Upper lobe of left lung (tissue), 6 donors: ENCODE measurements at places on chromosomes 3 and 15. TPM values are rescaled to one million over a fixed set of nuclear protein-coding genes. Genes with fewer than 3 reads are reported as not detected.
A peak's percentile ranks its signal among the peaks of the same experiment; 100 is the strongest.

DNA sequence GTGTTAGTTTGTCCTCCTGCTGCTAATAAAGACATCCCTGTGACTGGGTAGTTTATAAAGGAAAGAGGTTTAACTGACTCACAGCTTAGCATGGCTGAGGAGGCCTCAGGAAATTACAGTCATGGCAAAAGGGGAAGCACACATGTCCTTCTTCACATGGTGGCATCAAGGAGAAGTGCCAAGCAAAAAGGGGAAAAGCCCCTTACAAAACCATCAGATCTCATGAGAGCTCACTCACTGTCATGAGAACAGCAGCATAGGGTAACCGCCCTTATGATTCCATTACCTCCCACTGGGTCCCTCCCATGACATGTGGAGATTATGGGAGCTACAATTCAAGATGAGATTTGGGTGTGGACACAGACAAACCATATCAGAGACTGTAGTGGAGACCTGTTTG lies 27.0 kb downstream of the TM2D3 start:
- DNase-seq = no peak

DNA sequence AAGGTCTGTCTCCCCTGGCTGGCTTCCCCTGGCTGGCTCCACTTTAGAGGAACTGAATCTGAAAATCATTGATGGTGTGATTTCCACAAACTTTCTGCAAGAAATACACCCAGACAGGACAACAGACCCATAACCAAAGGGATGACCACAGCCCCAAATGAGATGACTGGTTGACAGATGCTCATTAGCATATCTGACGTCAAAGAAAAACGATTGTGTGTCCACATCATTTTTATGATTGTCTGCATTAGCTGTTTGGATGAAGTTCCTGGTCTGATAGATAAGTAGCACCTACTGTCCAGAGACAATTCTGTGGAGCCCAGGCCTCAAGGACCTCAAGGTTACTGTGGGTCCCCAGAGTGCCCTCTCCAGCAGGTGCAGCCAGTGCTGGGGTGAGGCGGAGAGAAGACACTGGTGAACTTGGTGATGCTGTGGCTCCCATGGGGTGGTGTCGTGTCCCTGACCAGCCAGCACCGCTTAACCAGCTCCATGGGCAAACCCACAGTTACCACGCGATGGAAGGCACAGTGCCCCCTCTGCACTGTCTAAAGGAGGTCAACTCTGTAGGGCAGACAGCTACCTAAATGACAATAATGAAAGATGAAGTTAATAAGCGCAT lies 127.4 kb downstream of the NSMCE3 start:
- DNase-seq = no peak

DNA sequence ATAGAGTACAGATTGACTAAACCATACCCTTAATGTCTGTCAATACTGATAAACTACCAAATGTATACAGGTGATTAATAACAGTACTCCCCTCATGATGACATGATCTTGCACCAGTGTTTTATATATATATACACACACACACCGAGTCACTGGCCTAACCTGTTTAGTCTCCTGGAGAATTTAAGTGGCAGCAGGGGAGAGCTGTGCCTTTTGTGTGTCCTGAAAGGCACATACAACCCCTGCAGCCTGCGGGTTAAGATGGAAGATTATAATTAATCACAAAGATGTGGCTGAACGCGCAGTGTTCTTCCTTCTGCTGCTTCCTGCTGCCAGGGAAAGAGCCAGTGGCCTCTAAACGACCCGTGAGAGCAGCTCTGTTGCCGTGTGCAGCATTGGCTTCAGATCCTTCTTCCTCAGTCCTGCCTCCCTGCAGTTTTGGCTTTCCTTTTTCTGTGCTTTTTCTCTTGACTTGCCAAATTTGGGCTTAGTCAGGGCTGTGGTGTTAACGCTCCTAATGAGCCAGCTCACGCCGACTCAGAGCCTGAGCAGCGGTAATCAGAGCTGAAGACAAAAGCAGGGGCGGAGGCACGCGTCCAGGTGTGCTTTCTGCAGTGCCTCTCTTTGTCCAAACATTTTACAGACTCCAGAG lies 42.5 kb upstream of the UBE3A start:
- no peak for DNase-seq

DNA sequence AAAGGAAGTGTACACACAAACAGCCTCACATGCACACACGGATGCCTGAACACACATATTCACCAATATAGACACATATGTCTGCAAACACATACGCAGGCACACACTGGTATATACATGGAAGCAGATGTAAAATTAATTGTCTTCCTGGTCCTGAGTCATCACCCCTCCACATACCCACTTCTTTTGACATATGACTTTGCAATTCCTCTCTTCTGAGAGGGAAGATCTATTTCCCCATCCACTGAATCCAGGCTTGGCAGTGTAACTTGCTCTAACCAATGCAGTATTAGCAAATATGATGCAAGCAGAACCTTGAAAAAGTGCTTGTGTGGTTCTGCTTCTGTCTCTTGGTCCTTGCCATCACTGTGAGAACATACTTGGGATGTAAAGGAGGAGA lies 76.8 kb upstream of the HRH1 start:
- DNase-seq = no peak

- no peak for DNase-seq
These were observed 139.4 kb downstream of the RPLP1 start for GRCh38 chr15:69591905-69592508.

DNA sequence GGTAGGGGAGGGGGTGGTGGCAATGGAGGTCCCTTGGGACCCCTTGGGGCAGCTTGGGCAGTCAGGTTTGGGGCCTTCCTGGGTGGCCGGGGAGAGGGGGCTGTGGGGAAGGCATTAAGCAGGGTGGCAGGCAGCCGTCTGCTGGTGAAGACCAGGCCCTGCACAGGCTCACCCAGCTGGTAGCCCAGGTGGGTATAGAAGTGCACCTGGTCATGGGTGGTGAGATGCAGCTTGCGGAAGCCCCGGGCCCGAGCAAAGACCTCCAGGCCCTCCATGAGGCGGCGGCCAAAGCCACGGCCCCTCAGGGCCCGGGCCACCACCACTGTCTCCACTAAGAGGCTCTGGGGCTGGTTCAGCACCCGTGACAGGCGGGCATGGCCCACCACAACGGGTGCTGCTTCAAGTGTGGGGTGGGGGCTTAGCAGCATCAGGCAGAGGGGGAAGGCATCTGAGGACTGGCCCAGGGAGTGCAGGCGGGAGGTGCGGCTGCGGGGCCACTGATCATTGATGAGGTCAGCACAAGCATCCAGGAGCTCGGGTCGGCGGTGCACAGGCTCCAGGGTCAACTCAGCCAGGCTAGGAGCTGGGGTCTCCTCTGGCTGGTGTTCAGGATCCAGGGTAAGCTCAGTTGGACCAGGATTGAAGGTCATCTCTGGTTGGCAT lies 2.4 kb downstream of the HYAL3 start:
- DNase-seq = no peak

DNA sequence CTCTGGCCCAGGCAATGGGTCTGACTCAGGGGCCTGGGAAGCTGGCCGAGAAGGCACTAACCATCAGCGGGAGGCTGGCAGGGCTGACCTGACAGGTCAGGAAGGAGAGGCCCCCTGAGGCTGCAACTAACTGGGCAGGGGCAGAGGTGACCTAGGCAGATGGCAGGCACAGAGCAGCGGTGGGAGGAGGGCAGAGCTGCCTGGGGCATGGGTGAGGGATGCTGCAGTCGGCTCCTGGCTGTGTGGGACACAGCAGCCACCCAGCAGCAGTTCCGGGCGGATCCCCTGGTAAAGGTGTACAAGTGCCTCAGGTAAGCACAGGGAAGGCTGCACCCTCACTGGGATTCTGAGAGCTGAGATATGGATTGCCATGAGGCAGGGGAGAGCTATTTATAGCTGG lies 236.1 kb downstream of the OCA2 start:
- no peak for DNase-seq

DNA sequence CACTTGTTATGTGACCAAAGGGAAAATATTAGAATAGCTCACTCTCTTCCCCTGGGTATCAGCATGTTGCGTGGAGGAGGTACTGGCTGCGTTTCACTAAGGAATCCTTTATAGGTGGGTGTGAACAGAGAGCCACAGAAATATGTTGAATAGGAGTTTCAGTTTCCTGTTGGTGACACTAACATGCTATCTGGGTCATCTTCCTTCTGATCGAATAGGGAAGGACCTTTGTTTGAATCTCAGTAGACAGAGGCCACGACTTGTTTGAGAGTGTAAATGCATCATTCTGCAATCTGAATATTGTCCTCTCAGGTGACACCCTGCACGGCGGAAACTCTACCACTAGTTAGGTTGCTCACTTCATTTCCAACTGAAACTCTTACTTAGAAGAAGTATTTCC lies 157.9 kb upstream of the SLC2A2 start:
- no peak for DNase-seq

DNA sequence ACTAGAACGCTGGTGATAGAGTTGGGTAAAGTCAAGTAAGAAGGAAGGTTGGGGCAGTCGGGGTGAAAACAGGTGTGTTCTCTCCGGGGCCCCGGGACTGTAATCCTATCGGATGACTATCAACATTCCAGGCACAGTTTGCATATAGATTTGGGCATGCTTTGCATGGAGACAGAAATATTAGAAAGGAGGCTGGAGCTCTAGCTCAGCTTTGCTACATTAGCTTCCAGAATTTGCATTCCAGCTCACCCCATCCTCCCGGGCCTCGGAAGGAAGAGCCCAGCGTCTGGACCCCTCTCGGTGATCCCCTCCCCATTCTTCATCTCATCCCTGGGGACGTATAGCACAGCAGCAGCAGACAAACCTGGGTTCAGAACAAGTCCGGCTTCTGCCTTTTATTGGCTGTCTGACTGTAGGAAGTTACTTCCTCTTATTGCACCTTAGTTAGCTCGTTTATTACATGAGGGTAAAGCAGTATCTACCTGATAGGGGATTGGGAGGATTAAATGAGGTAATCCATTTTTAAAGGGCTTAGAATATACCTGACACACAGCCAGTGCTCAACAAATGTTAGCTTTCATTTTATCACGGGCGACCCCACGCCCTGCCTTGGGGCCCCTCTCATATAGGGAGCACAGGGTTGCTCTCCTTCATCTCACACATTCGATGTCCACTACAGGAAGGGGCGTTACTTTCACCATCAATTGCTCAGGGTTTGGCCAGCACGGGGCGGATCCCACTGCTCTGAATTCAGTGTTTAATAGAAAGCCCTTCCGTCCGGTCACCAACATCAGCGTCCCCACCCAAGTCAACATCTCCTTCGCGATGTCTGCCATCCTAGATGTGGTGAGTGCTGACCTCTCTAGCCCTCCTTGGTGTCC lies 3.2 kb downstream of the HTR3E start:
- no peak for DNase-seq

DNA sequence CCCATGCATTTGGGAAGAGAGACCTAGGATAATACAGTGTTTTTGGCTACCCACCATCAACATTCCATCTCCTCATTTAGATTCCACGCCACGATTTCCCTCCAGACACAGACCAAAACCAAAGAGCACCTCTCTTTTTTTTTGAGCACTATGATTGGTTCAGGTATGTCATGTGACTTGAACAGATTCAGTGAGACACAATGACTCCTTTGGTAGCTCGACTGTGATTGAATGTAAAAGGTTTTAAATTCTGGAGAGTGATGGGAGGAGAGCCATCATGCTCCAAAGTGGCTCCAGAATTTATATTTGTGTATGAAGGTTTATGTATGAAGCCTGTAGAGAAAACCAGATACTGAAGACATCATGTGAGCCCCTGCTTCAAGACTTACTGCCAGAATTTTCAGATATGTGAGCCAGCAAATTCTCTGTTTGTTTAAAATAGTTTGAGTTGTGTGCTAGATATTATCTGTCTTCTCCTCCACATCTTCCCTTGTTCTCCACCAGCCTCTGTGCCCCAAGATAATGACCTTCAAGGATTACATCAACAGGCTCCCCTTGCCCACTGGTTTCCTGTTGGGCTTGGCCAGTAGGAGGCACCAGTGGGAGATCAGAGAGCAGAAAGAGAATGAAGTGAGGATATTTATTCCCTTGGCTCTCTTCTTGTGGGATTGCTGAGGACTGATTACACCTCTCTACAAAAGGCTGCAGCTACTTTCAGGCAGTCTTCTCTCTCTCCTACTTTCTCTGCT lies 12.5 kb downstream of the MYD88 start:
- DNase-seq = no peak

DNA sequence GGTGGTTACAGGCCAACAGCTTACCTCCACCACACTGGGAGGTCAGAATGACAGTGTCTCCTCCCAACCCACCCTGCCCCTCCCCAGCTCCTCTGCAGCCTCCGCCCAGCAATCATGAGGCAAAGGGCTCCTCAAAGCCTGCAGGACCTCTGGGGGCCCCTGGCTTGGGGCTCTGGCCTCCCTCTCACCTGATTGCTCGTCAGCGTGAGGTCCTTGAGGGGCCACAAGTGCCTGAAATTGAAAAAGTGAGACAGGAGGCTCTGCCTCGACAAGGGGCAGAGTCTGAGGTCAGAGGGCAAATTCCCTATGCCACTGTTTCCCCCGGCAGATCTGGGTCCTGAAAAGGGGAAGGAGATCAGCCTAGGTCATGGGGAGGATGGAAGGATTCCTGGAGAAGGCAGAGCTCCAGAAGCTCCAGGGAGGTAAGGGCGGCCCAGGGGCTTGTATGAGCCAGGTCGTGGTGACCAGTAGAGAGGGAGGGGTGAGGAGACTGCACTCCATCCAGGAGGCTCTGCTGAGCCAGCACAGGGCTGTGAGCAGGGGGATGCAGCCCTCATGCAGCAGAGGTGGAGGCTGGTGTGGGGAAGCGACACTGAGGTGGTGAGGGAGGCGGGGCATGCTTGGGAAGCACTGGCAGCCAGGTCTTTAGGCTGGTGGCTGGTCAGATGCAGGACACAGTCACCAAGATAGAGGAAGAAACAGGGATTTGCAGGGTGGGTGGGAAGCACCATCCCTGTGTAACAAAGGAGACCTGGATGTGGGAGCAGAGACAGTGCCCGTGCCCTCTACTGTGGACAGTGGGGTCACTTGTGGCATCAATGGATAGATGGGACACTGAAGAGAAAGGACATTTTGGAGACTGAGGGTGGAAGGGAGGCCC lies 20.1 kb downstream of the ALS2CL start:
- peak; percentile 10 for DNase-seq

- peak; percentile 30 for DNase-seq
These were observed 127.8 kb downstream of the ABI3BP start for GRCh38 chr3:100865442-100865841.

NPTN gene
- 123 TPM for total RNA-seq

LSAMP gene
- 15.4 TPM for total RNA-seq

NOX5 gene
- total RNA-seq = 2.1 TPM

SLC9C1 gene
- total RNA-seq = not detected

ZDHHC3 gene
- total RNA-seq = 118 TPM

RAD51 gene
- 1.0 TPM for total RNA-seq
